ENCODE measurements at places on chromosomes 16 and 17. TPM values are rescaled to one million over a fixed set of nuclear protein-coding genes. Genes with fewer than 3 reads are reported as not detected.
A peak's percentile ranks its signal among the peaks of the same experiment; 100 is the strongest.

DNA sequence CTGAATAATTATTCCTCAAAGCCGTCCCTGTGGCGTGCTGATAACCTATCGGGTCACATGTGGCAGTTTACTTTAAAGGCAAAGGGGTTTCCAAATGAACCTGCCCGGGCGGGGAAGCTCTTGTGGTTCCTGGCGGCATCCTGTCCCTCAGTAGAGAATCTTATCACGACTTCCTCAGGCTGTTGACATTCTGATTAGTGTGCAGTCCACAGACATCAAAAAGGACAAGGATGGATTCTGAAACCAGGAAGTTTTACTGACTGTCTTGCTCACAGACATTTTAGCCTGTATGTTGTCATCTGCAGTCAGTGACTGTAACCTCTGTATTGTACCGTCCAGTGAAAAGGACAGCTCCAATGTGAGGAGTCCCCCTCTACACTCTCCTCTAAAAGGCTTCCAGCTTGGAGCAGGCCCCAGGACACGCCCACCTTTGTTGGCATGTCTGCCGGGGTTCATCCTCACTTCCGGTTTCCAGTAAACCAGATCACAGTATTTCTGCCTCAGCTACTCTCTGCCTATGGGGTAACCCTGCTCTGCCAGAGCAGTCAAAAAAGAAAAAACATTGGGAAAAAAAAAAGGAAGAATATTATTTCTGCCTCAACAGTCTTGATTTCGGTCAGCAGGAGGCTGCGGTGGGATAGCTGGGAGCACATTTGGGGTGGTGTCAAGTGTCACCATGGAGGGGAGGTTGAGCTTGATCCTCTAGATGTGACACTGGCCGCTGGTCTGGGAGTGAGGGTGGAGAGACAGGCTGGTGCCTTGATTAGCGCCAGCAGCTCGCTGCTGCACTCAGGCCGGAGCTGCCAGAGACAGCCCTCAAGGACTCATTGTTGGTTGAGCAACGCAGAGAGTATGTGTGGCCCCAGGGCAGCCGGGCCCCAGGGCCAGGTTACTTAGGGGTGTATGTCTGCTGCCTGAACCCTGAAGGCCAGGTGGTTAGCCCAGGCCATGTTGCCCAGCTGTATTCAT lies 89.0 kb upstream of the DNAH17 start:
- DNase-seq = peak; percentile 53

DNA sequence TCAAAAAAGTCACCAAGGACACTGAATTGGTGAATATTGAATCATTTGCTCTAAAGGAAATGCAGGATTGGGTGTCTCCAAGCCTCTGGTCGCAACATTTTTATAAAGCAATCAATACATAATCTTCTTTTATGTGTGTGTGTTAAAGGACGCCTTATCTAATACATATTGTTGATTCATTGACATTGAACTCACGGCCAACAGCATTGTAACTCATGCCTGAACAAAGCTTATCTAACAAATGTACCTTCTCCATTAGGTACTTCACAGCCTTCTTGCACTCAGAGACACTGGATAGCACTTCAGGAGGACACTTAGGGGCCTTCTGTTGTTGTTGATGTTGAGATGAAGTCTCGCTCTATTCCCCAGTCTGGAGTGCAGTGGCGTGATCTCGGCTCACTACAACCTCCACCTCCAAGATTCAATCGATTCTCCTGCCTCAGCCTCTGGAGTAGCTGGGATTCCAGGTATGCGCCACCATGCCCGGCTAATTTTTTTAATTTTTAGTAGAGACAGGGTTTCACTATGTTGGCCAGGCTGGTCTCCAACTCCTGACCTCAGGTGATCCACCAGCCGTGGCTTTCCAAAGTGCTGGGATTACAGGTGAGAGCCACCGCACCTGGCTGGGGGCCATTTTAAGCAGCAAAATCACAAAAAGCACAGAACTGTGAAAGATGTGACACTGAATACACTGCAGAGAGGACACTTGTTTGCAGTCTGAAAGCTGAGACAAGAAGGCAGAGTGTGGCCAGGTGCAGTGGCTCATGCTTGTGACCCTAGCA lies 13.2 kb upstream of the PDXDC1 start:
- no peak for DNase-seq

GRCh38 chr17:74212209-74212912 lies 1.0 kb upstream of the TTYH2 start:
- peak; percentile 24 for DNase-seq

Gene ACSM2A
- not detected for total RNA-seq

Gene FBXW10B
- 1.3 TPM for total RNA-seq

GRCh38 chr17:48561884-48562810 lies 16.0 kb downstream of the HOXB4 start:
- DNase-seq = no peak

GRCh38 chr17:76038050-76038449 lies 10.9 kb upstream of the EVPL start:
- no peak for DNase-seq

Data from T-cell (primary cell).